ENCODE measurements at places on chromosomes 13 and 19. TPM values are rescaled to one million over a fixed set of nuclear protein-coding genes. Genes with fewer than 3 reads are reported as not detected.

The MEF2B gene
- 0.32 TPM for total RNA-seq

The CCDC169 gene
- total RNA-seq, result 3.9 TPM

The IFNL4 gene
- total RNA-seq, result 0.30 TPM

The CXCL17 gene
- total RNA-seq, result not detected

The WDR87 gene
- total RNA-seq, result not detected

The RAB3D gene
- total RNA-seq, result 32.2 TPM

The STAP2 gene
- 10.1 TPM for total RNA-seq

The ATP4B gene
- total RNA-seq, result not detected

The COL4A2 gene
- 1,035 TPM for total RNA-seq

Measured in epithelial cell of umbilical artery (primary cell).